ENCODE measurements at places on chromosomes 12 and 14.

- peak; percentile 73 for DNase-seq
Observed at GRCh38 chr12:131132118-131132892, 178.6 kb downstream of the ADGRD1 start.

GRCh38 chr12:48972952-48973483, 1.5 kb upstream of the WNT10B start:
- DNase-seq, result no peak

GRCh38 chr12:68178774-68179439, 19.4 kb upstream of the IFNG start:
- DNase-seq, result no peak

GRCh38 chr12:103391103-103391502, 104.7 kb downstream of the C12orf42 start:
- no peak for DNase-seq

GRCh38 chr12:31594681-31595080, 3.7 kb upstream of the DENND5B start:
- DNase-seq, result no peak
